Smooth muscle cell of the brain vasculature (primary cell): ENCODE measurements at places on chromosomes 2 and 18.

DNA sequence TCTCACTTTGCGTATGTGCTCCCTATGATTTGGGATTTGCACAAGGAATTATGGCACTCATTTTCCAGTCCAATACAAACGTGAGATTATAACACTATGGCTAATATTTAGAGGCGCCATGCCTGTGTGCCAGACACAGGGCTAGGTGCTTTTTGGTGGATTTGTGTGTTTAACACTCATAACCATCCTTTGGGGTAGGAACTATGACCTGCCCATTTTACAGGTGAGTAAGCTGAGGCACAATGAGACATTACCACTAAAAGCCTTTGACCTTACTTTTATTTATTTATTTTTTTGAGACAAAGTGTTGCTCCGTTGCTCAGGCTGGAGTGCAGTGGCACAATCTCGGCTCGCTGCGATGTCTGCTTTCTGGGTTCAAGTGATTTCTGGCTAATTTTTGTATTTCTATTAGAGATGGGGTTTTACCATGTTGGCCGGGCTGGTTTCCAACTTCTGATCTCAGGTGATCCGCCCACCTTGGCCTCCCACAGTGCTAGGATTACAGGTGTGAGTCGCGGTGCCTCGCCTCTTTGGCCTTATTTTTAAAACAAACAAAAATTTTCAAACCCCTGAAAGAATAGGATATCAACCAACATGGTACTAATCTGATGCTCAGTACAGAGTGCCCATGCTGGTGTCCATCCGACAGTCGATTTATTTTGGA is 26.6 kb upstream of the GLI2 start:
- no peak for DNase-seq

DNA sequence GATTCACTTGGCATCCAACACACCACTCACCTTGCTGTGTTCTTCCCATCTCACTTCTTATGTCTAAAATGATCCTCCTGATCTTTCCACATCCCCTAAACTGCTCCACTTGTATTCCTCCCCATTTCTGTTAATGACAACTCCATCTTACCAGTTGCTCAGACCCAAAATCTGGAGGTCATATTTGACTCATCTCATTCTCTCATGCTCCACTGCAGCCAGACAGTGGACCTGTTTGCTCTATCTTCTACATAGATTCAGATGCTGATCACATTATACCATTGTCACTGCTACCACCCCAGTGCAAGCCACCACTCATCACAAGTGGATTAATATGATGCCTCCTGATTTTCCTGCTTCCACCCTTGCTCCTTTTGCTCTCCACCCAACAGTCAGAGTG is 7.9 kb upstream of the NABP1 start:
- DNase-seq = no peak

DNA sequence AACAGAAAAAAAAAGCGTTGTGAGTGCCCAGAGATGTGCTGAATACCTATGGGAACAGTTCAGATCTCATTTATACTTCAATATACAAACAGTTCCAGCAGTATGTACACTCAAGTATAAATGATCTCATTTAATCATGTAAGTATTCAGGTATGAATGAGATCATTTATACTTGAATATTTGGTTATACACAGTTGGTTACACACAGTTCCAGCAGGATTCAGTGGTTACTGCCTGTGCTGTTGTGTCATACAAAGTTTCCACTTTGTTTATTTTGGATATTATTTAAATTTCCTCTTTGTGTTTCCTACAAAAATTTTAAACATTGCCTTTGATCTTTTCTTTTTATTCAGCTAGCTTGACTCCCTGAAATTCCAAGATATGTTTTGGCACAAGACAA is 293.5 kb upstream of the SLC39A10 start:
- no peak for DNase-seq

DNA sequence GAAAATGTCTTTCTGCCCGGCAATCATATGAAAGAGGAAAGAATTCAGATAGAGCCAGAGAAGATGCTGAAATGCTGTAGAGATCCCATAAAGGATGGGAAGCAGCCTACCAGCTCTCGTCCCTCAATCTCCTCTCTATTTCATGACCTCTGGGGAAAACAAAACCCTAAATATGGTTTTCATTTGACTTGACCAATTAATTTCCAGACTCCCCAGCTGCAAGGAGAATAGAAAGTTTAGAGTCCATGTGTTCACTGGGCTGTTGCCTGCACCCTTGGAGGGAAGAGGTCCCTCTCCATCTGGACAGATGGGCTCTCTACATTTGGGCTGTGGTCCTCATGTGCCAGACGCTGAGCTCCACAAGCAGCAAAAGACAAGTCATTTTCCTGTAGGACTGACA is 40.6 kb downstream of the CAPN13 start:
- no peak for DNase-seq

DNA sequence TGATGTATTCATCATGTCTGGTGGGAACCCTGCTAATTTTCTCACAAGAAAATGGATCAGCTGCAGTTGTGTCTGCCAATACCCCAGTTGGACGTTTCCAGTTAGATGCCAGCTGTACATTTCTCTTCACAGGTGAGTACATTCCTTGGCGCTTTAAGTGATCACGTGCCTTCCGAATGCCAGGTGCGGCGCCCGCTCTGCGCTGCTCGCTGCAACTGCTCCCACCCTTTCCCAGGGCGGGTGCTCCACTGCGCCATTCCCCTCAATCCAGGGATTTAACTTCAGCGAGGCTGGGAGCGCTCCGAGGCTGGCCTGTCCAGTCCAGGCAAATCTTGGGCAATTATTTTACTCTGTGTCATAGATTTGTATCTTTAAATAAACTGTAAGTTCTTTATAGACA is 225.0 kb upstream of the RAB6C start:
- no peak for DNase-seq

GRCh38 chr18:13194239-13194638 is 24.3 kb upstream of the LDLRAD4 start:
- no peak for DNase-seq

DNA sequence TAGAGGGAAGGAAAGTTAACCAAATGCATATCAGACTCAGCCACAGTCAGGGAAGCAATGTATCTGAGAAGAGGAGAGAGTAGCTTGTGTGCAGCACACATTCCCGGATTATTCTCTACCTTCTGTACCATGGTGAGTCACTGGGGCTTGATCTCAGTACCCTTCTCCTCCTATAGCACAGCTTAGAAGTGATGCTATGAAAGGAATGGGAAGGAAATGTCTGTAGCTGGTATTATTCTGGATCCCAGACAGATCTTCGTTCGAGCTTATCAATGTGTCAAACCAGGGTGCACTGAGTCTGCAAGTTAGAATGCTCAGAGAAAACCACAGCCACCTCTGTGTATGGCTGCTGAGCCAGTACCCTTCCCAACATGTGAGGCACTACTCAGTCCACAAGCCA is 88.0 kb upstream of the NFU1 start:
- DNase-seq = no peak

GRCh38 chr18:29960539-29960938 is 1082.0 kb downstream of the DSC3 start:
- DNase-seq = no peak

DNA sequence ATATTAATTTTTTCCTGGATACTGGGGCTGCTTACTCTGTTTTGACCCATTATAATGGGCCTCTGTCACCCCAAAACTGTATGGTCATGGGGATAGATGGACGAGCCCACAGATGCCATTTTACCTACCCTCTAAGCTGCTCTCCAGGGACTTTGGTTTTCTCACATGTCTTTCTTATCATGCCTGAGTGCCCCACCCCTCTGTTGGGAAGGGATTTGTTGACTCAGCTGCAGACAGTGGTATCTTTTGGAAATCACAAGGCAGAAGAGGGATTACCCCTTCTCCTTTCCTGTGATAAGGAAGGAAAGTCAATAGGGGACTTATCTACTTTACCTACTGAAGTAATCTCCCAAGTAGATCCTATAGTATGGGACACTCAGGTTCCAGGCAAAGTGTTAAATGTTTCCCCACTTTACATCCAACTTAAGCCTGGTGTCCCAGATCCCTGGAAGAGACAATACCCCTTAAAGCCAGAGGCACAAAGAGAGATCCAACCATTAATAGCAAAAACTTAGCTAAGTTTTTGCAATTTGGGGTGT is 182.7 kb downstream of the RNF152 start:
- no peak for DNase-seq

DNA sequence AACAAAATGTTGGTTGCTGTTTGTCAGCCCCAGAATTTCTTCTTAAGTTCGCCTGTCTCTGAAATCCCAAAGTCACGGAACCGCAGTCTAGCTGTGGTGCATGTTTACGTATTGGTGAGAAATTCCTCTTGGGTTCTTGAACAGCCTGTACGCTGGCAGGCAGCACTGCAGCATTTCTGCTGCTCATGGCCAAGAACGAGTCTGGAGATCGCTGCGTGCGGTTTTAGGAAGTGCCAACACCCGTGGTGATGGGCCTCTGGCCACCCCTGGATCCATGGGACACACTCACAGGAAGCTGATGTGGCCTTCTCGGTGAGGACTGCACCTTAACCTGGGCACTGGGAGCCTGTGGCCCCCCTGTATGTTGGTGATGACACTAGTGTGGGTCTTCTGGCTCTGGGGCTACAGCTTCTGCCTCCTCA is 23.7 kb downstream of the ASB1 start:
- no peak for DNase-seq

- no peak for DNase-seq
Observed at GRCh38 chr18:62457877-62458276, 64.9 kb upstream of the ZCCHC2 start.

GRCh38 chr2:29582062-29582461 is 339.3 kb downstream of the ALK start:
- no peak for DNase-seq

DNA sequence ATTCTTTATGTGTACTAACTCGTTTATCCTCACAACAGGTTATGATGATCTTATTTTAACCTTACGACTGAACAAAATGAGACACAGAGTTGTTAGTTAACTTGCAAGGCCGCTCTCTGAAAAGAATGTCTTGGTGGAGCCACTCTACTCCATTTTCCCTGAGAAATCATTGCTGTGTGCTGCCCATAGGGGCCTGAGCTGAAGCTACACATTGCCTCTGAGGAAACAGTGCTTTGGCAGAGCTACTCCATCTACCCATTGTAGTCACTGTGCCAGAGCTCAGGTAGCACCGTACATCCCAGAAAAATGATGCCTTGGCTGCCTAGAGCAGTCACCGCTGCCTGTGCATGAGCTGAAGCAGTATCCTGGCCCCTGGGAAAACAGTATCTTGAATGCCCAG is 61.6 kb downstream of the GULP1 start:
- no peak for DNase-seq

DNA sequence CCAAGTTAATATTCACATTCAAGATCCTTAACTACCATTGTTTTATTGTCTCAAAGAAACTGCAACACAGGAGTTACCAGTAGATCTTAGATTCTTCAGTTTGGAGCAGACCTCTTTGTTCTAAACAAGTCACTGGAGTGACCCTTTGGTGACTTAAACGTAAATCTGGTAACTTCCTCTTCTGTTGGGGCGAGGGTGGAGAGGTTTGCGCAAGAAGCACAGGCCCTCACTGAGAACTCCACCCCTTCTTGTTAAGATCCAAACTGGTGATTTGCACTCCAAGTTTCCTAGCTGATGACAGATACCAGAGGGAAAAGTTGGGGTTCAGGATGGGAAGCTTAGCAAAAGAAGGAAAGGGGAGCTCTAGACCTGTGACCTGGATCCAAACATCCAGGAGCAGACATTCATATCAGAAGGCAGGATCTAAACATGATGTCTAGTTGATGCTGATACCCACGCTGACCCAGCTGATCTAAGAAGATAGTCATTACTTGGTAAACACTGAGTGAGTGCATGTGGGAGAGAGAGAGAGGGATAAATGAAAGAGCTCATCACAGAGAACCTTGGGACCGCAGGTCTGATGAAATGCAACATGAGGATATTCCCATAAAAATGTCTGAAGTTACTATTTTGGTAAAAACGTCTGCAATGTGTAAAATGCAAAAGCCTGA is 256.0 kb downstream of the CDH20 start:
- no peak for DNase-seq
